NCI-H1417 (cell line): ENCODE measurements at places on chromosomes 3 and 15.

DNA sequence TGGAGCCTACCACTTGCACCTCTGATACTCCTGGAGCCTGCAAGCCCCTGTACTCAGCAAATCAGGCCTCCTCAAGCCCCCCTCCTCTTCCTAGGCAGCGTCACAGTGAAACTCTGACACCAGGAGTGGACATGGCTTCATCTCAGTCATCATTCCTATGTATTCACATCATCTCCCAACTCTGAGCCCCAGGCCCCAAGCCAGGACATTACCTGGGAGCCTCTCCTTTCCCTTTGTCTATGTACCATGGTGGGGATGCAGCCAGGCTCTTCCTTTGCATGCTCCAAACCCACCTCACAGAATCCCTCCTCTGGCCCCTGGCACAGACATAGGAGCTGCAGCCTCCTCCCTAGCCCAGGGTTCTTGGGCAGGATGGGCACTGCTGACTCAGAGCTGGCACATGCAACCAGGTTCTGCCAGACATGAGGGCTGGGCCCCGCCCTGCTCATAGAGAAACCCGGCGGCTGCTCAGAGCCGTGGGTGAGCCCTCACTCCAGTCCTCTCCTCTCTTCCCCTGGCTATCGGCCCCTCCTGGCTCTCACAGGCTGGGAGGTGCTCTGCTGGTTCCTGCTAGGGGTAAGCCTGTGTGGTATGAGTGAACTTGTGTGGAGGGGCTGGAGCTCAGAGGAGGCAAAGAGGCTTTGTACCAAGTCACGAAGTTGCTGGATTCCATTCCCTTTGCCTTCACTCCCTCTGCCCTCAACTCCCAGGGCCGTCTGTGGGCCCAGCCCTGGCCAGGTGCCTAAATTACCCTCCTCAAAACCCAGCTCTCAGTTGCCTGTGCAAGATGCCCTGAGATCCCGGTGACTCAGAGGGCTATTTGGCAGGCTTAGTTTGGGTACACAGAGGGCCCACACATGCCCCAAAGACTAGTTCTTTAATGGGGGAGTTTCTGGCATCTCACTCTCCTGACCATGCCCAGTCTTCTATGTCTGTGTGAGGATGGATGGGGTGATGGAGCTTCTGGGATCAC, 1.9 kb upstream of the PLCD1 start:
- DNase-seq: no peak

- peak; percentile 62 for DNase-seq
Observed at GRCh38 chr3:190224863-190225692, 97.2 kb downstream of the CLDN1 start.

DNA sequence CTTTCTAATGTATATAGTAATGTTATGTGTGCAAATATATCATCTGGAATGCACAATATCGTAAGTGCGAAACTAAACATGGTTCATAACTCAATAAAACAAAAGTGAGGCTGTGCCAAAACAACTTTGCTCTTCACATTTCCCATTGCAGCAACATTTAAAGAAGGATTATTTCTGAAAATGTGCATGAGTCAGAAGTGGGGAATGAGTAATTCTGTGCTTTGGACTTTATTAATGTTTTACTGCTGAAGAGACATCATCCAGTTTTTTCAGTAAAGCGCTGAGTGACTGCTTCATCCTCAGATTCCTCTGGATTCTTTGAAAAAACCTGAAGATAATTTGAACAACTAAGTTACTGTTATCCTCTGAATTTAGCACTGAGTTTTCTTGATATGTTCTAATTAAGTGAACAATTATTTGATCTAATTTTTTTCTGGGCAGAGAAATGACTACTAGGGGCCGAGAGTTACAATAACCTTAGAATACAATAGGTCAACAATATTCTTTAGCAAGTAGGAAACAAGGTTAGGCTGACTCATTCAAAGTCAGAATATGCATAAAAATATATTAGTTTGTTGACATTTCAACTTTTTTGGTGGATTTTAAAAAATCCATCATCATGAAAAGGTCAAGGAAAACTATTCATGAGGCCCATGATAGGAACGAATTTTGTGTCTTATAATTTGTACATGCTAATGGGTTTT, 20.0 kb upstream of the PLCL2 start:
- DNase-seq: no peak

GRCh38 chr3:125990253-125990970, 21.4 kb downstream of the ROPN1B start:
- DNase-seq: peak; percentile 60

- no peak for DNase-seq
Observed at GRCh38 chr3:110925798-110926197, 145.8 kb upstream of the NECTIN3 start.

DNA sequence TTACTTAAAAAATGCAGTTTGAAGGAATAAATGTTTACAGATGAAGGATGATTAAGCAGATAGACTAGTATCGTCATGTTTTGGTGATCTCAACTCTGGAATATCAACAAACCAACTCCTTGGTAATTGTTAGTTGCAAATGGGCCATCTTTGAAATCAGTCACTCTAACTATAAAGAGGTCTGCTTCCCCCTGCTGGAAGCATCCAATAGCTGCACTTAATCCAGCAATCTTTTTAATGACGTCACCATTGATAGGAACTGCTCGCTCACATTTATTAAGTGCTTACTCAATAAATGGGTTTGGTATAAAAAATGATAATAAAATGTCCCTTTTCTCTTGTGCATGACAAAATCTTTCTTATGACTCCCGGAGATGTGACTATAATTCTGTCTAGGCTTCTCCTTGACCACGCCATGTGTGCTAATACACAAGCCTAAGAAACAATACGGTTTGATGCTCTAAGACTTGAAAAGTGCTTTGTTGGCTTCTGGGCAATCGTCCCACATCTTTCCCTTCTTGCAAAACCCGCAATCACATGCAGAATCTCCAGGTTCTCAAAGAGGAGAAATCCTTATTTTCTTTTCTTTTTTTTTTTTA, 227.6 kb upstream of the POU1F1 start:
- DNase-seq: peak; percentile 56

DNA sequence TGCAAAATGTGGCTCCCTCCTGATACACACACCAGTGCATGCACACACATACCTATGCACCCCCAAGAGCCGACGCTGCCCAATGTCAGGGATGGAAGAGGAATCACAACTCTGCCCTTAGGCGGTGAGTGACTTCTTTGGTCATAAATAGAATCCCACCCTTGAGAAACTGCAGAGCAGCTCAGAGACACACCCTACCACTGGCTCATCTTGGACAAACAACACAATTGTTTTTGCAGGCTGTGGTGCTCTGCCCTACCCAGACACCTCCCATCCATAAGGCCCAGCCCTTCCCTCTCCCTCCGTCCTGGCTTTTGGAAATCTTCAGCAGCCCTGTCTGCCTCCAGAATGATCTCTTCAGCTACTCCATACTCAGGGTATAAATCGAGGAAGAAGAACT, 73.8 kb upstream of the HRH1 start:
- DNase-seq: no peak

GRCh38 chr15:39106950-39107349, 473.9 kb upstream of the THBS1 start:
- no peak for DNase-seq

DNA sequence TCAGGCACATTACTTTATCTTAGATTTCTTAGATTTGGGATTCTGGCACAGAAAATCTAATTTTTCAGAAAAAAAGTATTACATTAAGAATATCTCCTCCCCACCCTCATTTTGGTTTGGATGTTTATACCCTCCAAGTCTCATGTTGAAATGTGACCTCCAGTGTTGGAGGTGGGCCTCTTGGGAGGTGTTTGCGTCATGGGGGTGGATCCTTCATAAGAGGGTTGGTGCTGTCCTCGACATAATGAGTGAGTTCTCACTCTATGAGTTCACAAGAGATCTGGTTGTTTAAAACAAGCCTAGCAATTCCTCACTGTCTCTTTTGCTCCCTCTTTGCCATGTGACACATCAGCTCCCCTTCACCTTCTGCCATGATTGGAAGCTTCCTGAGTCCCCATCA, 45.6 kb upstream of the WWTR1 start:
- DNase-seq: no peak

GRCh38 chr3:172210355-172210754, 171.0 kb downstream of the FNDC3B start:
- DNase-seq: no peak

DNA sequence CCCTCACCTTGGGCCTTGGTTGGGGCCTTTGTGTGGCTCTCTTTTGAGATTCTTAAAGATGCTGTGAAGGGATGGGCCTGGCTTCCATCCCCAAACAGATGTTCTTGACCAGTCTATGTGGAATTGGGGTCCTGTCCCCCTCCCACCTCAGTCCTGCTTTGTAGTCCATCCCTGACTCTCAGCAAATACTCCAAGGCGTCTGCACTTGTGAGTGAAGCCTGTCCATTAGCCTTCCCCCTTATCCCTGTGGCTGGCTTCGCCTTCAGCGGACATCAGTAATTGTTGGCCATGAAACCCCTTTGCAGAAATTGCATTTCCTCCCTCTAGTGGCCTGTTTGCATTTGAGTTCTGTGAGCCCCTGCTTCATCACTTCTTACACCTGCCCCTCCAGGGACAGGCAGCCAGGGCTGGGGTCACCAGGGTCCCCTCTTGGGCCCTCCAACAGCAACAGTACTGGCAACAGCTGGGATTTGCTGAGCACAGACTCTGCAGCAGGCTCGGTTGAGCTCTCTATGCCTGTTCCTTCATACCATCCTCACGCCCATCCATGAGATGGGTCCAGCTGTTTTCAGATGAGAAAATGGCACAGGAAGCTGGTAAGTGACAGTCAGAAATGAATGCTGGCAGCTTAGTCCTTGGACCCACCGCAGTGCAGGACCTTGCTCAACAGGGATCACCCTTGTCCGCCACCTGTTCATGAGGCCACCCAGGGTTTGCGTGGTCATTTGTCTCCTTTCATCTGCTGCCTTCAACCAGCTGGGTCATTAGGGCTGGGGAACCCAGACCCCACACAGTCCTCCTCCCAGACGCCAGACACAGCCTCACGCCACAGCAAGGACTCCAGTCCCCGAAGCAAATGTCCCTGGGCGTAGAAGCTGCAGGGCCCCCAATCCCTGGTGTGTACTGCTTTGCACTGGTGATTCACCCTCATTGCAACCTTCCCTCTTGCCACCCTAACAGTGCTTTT, 8.9 kb upstream of the LRRK1 start:
- DNase-seq: peak; percentile 17

DNA sequence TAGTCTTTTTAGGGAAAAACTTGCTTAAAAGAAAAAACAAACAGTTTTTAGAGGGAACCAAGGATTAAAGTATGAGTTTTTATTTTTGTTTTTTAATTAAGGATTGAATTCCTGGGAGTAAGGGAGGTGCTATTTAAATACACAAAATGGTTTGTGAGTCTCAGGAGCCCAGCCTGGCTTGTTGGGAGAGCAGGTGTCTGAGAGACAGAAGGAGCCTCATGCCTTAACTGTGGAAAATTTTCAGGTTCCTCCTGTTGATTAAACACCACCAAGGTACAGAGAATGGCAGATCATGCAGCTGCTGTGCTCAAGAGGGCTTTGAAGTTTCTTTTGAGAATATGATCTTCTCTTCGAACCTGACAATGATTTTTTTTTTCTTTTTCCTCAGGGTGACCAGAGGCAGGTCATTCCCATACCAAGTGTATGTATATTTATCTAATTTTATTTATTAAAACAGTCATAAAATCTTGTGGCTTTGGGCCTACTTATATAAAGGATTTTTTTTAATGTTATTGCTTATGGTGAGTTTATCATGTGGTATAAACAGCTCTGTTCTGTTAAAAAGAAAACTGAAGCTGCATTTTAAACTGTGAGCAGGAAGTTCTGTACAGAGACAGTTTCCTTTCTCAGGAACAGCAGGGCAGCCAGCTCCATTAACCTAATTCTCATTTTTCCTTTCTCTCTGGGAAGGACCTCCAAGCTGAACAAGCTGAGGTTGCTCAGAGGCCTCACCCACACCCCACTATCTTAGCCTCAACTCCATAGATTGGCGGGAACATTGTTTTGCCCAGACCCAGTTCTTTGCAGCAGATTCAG, 33.7 kb upstream of the VILL start:
- DNase-seq: no peak

- no peak for DNase-seq
Observed at GRCh38 chr3:105022813-105023212, 343.9 kb upstream of the ALCAM start.

DNA sequence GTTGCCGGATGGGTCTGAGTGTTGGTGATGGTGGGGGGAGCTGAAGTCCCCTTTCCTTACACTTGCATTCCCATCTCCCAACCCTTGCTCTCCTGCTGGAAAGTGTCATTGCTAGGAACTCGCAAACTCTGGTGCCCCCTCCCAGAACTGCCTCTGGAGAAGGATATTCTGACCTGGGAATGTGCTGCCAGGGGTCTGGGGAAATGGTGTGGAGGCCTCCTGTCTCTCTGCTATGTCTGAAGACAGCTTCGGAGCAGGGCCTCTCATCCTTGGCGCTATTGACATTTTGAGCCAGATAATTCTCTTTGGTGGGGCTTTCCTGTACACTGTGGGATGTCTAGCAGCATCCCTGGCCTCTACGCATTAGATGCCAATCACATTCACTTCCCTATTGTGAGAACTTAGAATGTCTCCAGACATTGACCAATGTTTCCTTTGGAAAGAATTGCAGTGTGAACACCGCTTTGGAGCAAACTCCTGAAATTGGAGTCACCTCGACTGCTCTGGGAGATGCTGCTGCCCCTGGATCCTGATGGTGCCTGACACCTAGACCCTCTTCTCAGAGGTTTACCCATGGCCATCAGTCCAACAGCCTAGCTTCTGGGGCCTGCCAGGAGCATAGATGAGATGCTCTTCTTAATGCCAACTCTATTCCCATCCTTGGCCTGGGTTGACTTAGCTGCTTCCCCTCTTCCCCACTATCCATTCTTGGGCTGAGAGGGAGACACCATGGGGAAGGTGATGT, 2.2 kb upstream of the KY start:
- DNase-seq: no peak

DNA sequence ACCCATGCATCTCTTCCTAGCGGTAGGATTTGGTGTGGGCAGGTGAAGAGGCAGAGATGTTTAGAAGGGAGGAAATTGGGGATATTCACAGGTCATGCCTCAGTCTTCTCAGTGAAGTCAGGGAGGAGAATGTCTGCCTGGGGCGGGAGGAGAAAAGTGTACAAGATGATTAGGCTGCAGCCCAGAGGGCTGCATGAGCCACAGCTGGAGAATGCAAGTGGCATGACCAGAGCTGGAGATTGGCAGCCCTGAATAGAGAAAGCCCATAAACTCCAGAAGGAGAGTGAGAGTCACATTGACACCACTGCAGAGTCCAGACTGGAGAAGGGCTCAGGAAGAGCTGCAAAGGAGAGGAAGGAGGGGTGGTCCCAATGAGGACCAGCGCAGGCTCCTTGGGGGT, 22.6 kb downstream of the PDHB start:
- DNase-seq: no peak

DNA sequence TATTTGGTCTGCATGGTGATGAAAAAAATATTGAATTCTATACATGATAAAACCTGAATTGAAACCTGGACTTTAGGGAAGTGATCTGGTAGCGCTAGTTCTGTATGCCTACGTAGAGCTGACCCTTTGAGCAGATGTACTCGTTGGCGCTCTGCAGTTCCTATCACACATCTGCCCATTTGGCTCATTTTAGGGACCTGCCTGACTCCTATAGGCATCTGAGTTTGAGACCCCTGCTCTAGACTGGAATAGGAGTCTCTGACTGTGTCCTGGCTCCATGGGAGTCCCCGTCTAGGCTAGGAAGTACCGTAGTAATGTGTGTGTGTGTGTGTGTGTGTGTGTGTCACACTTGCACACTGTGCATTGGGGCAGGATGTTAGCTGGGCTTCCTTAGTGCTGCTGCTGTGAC, 21.2 kb downstream of the STARD5 start:
- DNase-seq: no peak

- DNase-seq: no peak
Observed at GRCh38 chr3:197352382-197352781, 54.0 kb upstream of the DLG1 start.
